Stimulated activated CD8-positive, alpha-beta memory T cell treated with anti-CD3 and anti-CD28 coated beads, Interleukin-15, amount 100 ng/mL, for 4 hours (primary cell): ENCODE measurements at places on chromosomes 7 and 10.

- DNase-seq: no peak
These were observed 79.8 kb downstream of the CLEC2L start for GRCh38 chr7:139603282-139603681.

- no peak for DNase-seq
These were observed 11.6 kb upstream of the KAT6B start for GRCh38 chr10:74814797-74815196.

DNA sequence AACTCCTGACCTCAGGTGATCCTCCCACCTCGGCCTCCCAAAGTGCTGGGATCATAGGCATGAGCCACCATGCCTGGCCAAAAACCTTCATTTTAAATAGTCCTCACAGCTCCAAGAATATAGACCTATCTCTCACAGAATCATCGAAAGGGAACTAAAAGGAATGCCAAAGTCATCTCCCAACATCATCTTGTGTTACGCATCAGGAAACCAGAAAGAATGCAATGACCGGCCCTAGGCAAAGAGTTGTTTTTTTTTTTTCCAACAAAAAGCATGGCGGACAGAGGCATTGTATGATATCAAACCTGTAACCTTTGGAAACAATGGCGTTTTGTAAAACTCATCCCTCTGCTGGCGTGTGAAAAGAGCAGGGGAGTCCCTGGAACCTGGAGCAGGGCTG, 73.2 kb downstream of the FAM107B start:
- DNase-seq: no peak

- no peak for DNase-seq
These were observed 172.8 kb upstream of the CXCL12 start for GRCh38 chr10:44557596-44558191.

GRCh38 chr7:21566094-21566493, 23.3 kb downstream of the DNAH11 start:
- DNase-seq: no peak

DNA sequence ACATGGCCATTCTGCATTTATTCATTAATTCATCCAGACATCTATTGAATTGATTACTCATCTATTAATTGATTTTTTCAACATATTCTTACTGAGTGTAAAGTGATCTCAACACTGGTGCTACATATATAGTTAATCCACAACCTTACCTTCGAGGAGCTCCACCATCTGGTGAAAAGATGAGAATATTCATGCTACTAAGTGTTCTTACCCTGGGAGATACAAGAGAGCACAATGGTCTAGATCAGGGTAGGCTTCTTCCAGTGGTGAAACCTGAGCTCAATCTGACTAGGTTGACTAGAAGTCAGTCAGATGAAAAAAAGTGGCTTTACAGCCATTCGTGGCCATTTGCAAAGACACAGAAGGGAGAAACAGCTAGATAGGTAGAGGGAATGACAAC, 507.4 kb downstream of the ANKRD7 start:
- no peak for DNase-seq

- no peak for DNase-seq
These were observed 356.8 kb downstream of the GLRX3 start for GRCh38 chr10:130493021-130493420.

- DNase-seq: no peak
These were observed 80.6 kb downstream of the PRKAG2 start for GRCh38 chr7:151796091-151796870.

- DNase-seq: no peak
These were observed 50.3 kb upstream of the LAMB1 start for GRCh38 chr7:108053250-108053649.
